ENCODE measurements at places on chromosomes 7 and 10.
A peak's percentile ranks its signal among the peaks of the same experiment; 100 is the strongest.

DNA sequence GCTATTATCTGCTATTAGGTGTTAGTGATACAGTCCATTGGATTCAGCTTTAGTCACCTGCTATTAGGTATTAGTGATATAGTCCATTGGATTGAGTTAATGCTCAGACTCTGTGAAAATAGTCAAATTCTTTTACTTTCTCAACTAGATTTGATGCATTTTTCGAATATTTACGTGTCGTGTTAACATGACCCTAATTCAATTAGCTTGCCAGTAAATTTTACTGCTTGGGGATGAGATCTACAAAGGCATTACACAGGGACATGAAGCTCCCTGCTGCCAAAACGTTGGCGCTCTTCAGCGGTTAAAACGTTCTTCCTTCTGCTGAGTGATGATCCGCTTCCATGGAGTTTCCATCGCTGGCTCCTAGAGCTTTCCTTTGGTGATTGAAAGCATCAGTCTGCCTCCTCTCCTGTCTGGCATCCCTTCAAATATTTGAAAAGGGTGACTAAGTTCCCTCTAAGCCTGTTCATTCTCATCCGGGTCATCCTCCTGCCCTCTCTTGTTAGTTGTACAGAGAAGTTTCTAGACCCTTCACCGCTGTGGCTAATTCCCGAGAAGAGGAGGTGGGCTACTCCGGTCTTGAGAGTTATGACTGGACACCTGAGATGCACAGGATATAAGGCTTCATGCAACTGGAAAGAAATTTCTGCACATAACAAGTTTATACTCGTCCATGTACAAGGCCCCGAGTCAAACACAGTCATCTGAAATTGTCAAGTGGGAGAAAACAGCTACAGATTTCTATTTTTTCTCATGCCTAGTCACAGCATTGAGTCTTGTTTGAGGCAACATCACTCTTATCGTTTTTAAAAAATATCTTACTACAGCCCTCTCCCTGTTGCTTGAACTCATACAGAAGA is 254.0 kb downstream of the KLF6 start:
- no peak for DNase-seq

DNA sequence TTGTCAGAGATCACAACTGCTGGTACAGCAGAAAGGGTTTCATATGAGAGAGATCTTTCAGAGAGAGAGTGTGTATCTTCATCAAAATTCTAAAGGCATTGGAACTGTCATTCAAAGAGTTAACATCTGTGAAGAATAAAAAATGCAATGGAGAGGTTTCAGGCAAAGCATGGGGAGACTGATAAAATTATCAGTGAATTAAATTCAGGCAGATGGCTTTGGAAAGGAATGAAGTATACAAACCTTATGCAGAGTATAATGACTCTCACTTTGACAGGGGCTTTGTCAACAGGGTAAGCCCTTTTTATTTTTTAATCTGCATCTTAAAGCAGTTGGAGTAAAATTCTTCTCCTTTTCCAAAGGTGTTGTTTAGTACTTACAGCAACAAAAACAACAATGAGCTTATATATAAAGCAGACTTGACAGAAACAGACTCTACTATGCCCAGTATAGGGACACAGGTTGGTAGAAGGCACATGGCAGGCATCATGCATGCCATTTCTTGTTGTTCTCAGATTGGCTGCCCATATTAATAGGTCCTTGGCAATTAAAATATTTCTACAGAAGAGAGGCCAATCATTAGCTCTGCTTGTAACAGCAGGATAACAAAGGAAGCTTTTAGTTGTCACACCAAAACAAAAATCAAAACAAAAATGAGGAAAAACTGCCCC is 54.9 kb upstream of the NXPH1 start:
- DNase-seq: no peak

GRCh38 chr7:149166142-149166541 is 18.9 kb downstream of the ZNF398 start:
- DNase-seq: no peak

GRCh38 chr10:84665883-84666463 is 337.6 kb downstream of the CCSER2 start:
- DNase-seq: no peak

- DNase-seq: no peak
These were observed 40.5 kb upstream of the ACSL5 start for GRCh38 chr10:112333452-112333851.

- no peak for DNase-seq
These were observed 3.1 kb upstream of the EVX1 start for GRCh38 chr7:27239387-27240014.

DNA sequence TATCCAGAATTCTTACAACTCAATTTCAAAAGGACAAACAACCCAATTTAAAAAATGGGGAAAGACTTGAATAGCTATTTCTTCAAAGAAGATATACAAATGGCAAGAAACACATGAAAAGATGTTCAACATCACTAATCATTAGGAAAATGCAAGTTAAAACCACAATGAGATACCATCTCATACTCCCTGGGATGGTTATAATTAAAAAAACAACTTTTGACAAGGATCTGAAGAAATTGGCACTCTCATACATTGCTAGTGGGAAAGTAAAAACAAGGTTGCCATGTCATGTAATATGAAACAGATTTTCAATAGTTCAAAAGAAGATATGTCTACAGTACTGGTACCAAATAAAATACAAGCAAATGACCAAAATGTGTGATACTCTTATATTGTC is 9.0 kb downstream of the OAT start:
- DNase-seq: no peak

GRCh38 chr10:22625516-22626290 is 88.7 kb downstream of the PIP4K2A start:
- no peak for DNase-seq

GRCh38 chr10:110032801-110033700 is 25.3 kb downstream of the ADD3 start:
- DNase-seq: peak; percentile 73
